ENCODE measurements at places on chromosomes 4 and X. TPM values are rescaled to one million over a fixed set of nuclear protein-coding genes. Genes with fewer than 3 reads are reported as not detected.

DNA sequence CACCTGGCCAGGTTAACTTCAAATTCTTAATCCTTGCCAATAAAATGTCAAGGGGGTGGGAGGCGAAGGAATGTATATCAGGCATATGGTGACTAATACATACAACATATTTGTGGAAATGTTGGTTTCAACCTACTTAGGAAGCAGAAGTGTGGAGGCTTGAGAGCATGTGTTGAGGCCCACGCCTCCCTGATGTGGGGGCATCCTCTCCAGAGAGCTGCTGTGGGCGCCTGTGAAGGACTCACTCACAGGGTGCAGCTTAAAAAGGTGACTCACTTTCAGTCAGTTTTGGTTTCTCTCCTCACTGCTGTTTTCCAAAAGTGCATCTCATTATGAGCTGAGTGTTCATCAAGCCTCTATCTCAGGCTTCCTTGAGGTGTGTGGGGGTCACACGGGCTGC, 27.5 kb downstream of the LNX1 start:
- H3K36me3 ChIP-seq, result no peaks in the 10 kb centered on the region
- H3K27me3 ChIP-seq, result no peaks in the 10 kb centered on the region
- H3K4me1 ChIP-seq, result peaks cover 4% of the 10 kb centered on the region
- H3K4me3 ChIP-seq, result 0 out of 2 replicates have a peak overlapping the region, but pooled peaks have one; percentile 75
- no peak for DNase-seq

DNA sequence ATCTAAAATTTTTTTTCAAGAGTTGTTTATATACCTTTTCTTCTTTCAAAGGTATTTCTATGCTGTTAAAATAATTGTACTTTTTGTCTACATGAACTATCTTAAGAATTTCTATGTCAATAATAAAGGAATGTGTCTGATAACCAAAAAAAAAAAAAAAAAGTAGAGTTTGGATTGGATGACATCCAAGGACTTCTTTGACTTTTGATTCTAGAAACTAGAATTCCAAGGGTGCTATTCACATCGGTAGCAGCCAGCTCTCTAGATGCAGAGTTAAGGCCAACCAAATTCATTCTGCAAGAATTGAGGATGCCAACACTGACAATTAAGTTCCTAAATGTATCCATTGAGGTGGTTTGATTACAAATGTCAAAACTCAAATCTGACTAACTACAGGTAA, 42.0 kb upstream of the PRKG2 start:
- no peaks in the 10 kb centered on the region for H3K4me1 ChIP-seq
- H3K27ac ChIP-seq, result no peak overlapping the region

- DNase-seq, result no peak
- H3K36me3 ChIP-seq, result no peaks in the 10 kb centered on the region
- no peaks in the 10 kb centered on the region for H3K4me1 ChIP-seq
- no peak overlapping the region for H3K27ac ChIP-seq
- H3K27me3 ChIP-seq, result no peaks in the 10 kb centered on the region
These were observed 29.3 kb downstream of the RAP1GDS1 start for GRCh38 chr4:98290511-98290910.

DNA sequence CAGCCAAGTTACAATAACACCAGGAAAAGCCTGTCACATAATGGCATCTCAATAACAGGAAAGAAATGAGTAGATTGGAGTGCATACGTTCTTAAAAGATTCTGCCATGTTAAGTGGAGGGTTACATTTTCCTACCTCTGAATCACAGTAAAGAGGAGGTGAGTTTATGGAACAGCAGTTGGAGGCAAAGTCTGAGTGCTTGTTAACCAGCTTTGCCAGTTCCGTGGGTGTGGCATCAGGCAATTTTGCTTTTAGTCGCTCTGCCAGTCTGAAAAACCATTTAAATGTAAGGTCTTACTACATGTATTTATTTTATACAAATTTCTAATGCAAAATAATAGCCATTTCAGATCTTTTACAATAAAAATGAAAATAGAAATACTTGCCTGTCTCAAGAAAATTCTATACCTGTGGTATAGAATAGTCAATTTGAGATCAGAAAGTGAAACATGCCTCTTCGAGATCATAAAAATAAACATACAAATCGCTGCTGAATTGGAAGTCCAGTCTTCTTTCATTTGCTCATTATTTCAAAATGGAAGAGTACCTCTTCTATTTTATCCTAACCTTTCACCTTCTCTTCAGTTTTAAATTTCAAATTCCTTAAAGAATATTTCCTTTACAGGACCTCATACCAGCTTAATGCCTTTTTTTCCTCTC, 31.4 kb downstream of the GC start:
- H3K27ac ChIP-seq, result peak overlapping the region; percentile 93
- H3K4me1 ChIP-seq, result peaks cover 3% of the 10 kb centered on the region
- no peak overlapping the region for H3K4me3 ChIP-seq
- no peaks in the 10 kb centered on the region for H3K36me3 ChIP-seq
- no peak for DNase-seq

- peaks cover 6% of the 10 kb centered on the region for H3K4me1 ChIP-seq
- no peak for DNase-seq
- H3K27ac ChIP-seq, result no peak overlapping the region
- H3K4me3 ChIP-seq, result no peak overlapping the region
- H3K27me3 ChIP-seq, result no peaks in the 10 kb centered on the region
These were observed 6.9 kb downstream of the PDLIM5 start for GRCh38 chr4:94458682-94459081.

ADH1C gene
- not detected for total RNA-seq

PDZD11 gene
- 30.4 TPM for total RNA-seq

SPANXN4 gene
- not detected for total RNA-seq

PRRG3 gene
- total RNA-seq, result 4.9 TPM

Measured in H9 (cell line).